ENCODE measurements at places on chromosomes 7 and 10.

DNA sequence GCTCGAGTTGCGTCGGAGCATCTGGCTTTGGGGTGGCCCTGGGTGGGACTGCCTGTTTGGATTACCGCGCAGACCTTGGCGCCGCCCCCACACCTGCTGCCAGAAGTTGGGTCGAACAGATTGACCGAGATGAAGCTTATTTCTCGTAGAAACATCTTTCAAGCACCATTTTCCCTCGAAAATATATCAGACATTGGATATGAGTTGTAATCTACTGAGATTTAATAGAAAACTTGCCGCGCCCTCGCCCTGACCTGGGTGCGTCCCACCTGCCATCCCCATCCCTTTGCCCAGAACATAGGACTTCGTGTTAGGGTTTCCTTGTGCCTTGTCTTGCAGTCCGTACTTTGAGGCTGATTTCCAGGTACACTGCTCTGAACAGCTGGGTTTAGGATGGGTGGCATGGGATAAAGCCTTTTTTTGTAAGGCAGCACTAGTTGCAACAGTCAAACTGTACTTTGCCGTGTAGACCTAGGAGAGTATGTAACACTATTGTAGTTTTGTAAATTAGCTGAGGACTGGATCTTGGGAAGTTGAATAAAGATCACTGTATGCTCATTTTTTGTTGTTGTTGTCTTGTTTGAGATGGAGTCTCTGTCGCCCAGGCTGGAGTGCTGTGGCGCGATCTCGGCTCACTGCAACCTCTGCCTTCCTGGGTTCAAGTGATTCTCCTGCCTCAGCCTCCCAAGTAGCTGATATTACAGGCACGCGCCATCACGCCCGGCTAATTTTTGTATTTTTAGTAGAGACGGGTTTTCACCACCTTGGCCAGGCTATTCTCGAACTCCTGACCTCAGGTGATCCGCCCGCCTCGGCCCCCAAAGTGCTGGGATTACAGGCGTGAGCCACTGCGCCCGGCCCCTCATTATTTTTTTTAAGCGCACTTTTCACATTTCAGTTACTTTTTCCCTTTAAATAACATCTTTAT lies 978 bp downstream of the OGDH start:
- DNase-seq: no peak

DNA sequence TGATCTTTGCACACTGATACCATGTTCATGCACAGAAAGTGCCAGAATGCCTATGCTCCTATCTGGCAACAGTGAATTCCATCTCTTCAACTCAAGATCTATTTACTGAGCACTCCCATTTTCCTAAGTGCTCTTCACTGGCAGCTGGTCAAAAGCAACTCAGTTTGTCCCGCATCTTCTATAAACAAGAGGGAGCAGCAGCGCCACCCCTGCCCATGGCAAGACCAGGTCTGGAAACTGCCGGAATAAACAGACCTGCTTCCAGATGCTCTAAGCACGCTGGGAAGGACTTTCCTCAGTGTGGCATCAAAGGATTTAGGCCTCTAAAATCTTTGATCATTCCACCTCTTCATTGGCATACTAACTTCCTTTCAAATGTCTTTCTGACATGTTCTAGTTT lies 104.4 kb upstream of the MACROH2A2 start:
- no peak for DNase-seq

DNA sequence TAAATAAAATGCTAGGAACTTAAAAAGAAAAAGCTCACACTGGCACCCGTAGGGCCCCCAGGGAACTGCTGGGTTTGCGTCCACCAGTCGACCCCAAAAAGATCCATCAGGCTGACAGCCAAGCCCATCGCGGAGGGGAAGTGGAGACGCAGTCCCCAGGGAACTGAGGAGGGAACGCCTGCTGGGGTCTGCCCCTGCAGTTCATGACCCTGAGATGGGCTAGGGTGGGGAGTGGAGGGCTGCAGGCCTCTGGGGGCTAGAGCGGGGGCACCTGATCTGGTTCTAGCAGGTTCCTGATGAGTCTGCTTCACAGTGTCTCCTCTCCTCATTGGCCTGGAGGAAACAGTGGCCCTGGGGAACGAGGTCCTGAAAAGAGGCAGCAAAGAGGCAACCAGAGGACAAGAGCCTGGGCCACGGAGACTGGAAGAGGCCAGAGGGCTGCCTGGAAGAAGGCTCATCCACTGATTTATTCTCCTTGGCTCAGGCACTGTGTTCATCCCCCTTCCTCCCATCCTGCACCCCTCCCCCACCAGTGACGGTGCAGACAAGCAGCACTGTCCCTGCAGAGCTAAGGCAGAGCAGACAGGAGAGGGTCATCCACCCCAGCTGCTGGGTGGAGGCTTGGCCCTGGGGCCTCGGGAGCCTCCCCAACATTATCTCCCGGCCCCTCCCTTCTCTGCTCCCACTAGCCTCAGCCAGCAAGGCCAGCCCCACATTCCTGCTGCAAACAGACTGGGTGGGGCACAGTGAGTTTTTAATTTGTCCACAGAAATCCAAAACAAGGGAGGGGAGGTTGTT lies 24.7 kb upstream of the HSPA12A start:
- peak; percentile 82 for DNase-seq

- DNase-seq: no peak
These were observed 17.1 kb downstream of the PNLIPRP2 start for GRCh38 chr10:116637830-116638229.

GRCh38 chr10:116848032-116848943 lies 1.0 kb upstream of the ENO4 start:
- no peak for DNase-seq

DNA sequence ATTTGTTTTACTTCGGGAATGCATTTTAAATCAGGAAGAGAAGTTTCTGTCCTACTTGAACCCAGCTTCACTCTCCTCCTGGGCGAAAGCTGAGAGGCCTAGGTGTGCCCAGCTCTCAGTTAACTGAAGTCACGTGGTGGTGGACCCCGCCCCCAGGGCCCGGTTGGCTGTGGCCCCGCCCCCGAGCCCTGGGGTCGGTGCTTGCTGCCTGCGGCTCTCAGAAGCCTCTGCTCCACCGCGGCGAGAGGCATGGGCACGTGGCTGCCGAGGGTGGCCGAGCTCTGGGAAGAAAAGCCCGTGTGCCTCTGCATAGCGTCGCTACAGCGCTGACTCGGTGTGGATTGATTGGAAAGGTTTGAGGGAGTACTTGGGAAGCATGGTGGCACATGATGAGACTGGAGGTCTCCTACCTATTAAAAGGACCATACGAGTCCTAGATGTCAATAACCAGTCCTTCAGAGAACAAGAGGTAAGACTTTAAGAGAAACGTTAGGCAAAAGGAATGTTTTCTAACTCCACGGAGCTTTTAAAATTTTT lies 34.1 kb downstream of the NET1 start:
- peak; percentile 96 for DNase-seq

- DNase-seq: peak; percentile 65
These were observed 209.2 kb upstream of the PPP2R2D start for GRCh38 chr10:131691481-131692090.

DNA sequence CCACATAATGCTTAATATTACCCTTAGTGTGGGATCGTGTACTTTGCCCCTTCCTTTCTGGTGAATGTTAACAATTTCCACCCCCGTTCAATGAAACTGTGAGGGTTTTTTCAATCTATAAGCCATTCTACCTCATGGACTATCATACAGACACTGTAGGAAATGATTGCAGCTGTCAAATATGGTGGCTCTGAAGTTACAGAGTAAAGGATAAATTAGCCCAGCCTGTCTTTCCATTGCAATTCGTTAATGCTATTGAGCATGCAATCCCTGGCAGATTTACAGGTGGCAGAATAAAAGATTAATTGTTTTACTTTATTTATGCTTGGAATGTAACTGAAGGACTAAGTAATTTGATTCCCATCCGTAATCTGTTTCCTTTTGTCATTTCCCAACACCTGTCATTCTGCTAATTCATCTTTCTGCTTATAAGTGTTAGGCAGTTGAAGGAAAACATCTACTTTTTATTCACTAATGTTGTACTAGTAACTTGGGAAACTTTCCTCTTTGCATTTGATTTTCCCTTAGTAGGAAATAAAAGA lies 1211.6 kb upstream of the LRRN3 start:
- no peak for DNase-seq

GRCh38 chr7:26861050-26861449 lies 3.3 kb downstream of the SKAP2 start:
- no peak for DNase-seq

- no peak for DNase-seq
These were observed 80.4 kb upstream of the GRB10 start for GRCh38 chr7:50863053-50863452.
